ENCODE measurements at places on chromosomes 13 and 19.
A peak's percentile ranks its signal among the peaks of the same experiment; 100 is the strongest.

- DNase-seq = no peak
Measured at GRCh38 chr13:31121379-31122140, 40.1 kb downstream of the HSPH1 start.

GRCh38 chr13:109655206-109655600 is 131.2 kb downstream of the IRS2 start:
- no peak for DNase-seq

- DNase-seq = no peak
Measured at GRCh38 chr19:44112802-44113137, 429 bp upstream of the ZNF225 start.

GRCh38 chr13:26386026-26386425 is 132.1 kb downstream of the CDK8 start:
- DNase-seq = no peak

DNA sequence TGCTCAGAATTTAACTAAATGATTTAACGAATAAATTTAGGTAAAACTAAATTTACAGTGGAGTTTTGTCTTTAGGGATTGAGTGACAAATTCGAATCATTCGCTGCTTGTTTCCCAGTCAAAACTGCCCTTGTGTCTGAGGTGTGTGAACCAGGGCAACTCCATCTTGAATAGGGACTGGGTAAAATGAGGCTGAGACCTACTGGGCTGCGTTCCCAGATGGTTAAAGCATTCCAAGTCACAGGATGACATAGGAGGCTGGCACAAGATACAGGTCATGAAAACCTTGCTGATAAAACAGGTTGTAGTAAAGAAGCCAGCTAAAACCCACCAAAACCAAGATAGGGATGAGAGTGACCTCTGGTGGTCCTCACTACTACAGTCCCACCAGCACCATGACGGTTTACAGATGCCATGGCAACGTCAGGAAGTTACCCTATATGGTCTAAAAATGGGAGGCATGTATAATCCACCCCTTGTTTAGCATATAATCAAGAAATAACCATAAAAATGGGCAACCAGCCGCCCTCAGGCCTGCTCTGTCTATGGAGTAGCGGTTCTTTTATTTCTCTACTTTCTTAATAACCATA is 10.2 kb upstream of the ANKRD10 start:
- no peak for DNase-seq

DNA sequence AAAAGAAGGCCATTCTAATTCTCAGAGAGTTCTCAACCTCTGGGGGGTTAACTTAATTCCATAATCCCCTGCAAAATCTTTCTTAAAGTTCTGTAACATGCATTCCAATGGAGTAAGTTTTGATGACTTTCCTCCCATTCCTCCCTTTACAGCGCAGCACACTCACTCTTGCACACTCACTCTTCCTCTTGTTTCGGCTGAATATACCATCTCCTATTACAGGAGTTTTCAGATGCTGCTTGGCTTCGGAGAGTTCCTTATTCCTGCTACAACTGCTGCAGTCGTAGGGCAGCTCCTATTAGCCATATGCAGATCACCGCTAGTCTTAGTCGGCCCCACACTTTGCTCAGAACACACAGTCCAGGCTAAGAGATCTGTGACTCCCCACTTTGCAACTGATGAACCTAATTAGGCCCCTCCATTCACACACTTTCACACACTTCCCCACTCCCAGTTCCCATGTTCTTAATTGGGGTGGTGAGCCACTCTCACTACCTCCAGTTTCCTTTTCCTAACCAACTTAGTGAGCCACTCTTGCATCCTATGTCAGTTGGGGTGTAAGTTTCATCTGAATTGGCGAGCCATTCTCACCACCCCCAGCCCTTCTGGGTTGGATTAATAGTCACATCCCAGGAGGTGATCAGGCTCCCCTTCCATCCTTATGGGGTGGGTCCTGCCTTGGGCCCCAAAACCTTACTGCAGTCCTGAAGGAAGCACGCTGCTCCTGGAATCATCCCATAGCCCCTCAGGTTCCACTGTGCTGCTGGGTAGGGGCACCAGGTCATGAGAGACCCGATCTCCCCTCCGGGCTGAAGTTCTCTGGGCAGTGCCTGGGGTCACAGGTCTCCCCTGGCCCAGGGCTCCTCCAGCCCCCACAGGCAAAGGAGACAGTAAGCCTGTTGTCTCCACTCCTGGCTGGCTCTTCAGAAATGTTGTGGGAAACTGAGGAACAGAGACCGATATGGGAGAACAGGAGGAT is 53.9 kb downstream of the OR10H4 start:
- DNase-seq = no peak

- DNase-seq = no peak
Measured at GRCh38 chr19:37243206-37243632, 25.2 kb downstream of the ZNF383 start.

DNA sequence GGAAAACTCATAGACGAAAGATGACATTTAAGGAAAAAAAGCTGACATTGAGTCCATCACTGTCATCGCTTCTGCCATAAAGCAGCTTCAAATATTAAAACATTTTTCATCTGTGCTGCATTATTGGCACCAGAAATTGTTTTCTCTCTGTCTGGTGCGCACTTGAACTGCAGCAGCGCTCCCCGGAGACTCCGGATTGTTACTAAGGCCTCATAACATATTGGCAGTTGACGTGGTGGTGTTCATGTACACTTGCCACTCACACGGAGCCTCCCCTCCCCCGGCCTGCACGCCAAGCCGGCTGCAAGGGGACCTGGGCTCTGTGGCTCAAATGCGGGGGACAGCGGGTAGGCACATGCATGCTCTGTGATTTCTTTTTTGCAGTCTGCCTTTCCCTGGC is 203.2 kb downstream of the TSHZ3 start:
- no peak for DNase-seq

- no peak for DNase-seq
Measured at GRCh38 chr19:31313291-31314030, 35.8 kb downstream of the TSHZ3 start.

GRCh38 chr13:33119022-33119781 is 103.0 kb downstream of the KL start:
- no peak for DNase-seq

DNA sequence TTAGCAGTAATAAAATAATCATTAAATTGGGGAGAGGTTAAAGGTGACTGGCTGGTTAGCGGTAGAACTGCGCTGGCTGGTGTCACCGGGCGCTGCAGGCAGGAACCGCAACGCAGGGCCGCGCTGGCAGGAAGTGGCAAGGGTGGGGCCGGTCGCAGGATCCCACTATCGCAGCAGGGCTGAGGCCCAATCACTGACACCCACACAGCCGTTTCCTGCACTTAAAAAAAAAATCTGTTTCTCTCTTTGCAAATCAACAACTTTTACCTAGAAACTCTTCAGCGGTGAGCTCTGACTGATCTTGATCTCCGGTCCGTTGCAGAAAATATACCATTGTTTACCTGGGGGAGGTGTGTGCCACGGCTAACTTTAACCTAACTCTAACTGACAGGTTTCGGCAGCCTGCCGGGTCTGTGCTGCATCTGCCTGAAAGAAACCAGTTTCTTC is 46.9 kb downstream of the KLF2 start:
- DNase-seq = no peak

- no peak for DNase-seq
Measured at GRCh38 chr13:42603571-42603970, 29.6 kb downstream of the TNFSF11 start.

DNA sequence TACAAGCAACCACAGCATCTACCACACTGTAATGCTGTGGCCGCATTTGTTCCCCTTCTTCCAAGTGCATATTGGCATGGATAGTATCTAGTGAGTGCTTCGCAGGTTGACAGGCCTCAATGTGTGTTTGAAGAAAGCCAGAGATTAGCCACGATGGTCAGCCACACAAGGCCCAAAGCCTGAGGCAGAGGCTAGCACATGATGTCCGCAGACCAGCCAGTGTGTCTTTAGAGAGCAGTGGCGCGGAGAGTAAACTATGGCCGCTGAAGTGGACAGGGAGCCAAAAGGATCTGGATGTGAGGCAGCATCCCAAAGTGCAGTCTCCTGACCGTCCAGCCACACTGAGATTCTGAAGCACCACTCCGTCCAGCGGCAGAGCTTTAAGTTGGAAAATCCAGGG is 36.0 kb downstream of the BRD4 start:
- no peak for DNase-seq

DNA sequence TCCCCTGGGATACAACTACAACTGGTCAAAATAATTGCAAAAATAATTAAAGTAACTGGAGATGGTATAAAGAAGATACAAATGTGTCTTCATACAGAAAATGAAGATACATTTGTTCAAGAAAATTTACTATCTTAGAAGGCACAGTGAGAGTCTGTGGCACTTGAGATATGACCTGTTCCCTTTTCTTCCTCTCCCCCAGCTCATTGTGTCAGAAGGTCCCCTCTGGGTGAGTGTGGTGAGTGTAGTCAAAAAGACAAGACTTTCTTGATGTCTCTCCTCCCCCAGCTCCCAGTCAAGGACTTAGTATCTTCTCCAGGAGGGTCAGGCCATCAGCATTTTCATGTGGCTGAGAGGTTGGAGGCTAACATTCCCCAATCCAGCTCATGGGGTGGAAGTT is 51.7 kb downstream of the EDNRB start:
- no peak for DNase-seq

- DNase-seq = no peak
Measured at GRCh38 chr19:782185-782877, 14.9 kb upstream of the PTBP1 start.

GRCh38 chr13:40236566-40237168 is 429.8 kb downstream of the FOXO1 start:
- no peak for DNase-seq

GRCh38 chr13:79423801-79424642 is 18.0 kb upstream of the RBM26 start:
- DNase-seq = no peak

DNA sequence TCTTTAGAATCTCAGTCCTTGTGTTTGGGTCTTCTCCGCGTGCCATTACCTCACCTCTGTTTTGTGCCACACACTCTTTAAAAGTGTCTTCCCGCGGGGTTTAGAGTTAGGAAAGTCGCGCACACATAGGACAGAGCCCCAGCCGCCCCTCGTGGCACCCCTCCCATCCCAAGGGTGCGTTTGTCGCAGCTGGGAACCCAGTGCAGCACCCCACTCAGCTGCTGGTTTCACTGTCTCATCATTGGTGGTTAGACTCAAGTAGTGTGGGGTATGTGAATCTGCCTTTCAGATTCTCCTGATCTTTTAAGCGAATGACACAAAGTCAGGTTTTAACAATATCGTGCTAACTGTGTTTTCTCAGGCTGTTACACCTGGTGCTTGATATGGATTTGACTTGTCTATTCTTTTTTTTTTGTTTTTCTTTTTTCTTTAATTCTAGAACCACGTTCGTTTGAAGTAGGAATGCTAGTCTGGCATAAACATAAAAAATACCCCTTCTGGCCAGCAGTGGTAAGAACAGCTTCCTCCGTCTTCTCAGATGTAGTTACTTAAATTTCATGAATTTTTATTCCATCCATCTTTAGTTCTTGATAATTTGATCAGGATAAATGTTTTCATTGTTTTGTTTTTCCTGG is 19.5 kb upstream of the NDUFS7 start:
- DNase-seq = no peak

- peak; percentile 34 for DNase-seq
Measured at GRCh38 chr13:73970421-73971055, 163.7 kb downstream of the KLF12 start.

GRCh38 chr19:55398200-55398925 is 9.2 kb downstream of the UBE2S start:
- DNase-seq = no peak

DNA sequence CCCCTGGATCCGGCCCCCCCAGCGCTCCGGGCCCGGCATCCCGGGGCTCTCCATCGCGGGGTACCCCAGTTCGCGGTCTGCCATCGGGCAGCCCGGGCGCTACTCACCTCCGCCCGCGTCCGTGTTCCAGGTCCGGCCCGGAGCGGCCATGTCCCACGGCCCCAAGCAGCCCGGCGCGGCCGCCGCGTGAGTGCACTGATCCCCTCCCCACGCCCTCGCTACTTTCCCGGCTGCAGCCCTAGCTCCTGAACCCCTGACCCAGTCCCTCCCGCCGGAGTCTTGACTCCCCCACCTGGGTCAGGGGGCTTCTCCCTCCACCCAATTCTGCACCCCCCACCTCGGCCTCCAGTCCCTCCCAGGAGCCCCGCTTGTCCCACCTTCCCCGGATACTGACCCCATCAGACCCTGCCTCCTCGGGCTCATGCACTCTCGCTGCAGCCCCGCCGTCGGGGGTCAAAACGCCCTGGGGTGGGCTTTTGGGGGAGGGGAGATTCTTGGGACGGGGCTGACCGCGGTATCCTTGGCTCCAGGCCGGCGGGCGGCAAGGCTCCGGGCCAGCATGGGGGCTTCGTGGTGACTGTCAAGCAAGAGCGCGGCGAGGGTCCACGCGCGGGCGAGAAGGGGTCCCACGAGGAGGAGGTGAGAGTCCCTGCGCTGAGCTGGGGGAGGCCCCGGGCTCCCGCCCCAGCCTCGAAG is 566 bp downstream of the HMG20B start:
- DNase-seq = no peak

DNA sequence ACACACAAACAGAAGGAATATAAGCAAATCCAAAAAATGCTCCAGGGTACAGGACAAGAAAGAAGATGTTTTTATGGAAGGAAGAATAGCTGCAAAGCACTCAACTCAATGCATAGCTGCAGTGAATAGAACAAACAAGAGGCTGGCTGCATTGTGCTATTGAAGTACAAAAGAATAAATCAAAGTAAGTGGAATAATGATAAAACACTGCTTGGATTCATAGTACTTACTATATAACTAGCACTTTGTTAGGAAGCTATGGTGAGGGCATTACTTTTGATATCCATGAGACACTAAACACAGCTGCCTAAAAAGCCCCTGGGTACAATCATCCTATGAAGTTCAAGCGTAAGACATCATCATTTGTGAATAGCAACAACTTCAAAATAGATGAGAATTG is 350.1 kb downstream of the PCDH9 start:
- no peak for DNase-seq

DNA sequence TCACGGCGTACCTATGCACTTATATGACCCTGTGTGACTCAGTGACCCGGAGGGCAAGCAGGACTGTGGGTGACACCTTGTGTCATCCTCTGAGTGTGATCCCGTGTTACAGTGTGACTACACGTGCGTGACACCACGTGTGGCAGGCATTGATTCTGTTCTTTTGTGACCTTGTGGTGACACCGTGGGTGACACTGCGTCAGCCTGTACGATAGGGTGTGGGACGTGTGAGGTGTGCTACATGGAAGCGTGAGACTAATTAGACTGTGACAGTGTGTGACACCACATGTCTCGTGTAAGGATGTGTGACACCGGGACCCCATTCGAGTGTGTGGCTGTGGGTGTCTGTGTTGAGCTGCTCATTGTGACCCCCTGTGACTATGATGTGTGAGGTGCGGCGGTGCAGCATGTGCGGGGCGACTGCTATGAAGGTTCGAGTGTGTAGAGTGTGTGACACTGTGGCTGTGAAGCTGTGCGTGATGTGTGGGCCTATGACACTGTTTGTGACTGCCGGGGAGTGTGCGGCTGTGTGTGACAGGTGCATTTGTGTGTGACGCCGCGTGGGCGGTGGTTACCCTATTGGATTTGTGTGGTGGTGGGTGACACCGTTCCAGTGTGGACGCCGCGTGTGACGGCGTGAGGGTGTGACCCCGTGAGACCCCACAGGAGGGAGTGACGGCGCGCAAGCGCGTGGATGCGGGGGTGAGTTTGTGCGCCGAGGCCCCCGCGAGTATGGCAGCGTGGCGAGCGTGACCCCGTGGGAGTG is 399 bp upstream of the SPTBN4 start:
- DNase-seq = no peak

- peak; percentile 67 for DNase-seq
Measured at GRCh38 chr19:58037927-58038687, 4.3 kb downstream of the ZSCAN1 start.

All from posterior cingulate gyrus (tissue), 11 donors.